ENCODE measurements at places on chromosomes 2 and 18.
A peak's percentile ranks its signal among the peaks of the same experiment; 100 is the strongest.

GRCh38 chr2:239383759-239384156, 17.1 kb downstream of the HDAC4 start:
- H3K27me3 ChIP-seq = no peaks in the 10 kb centered on the region
- peak; percentile 20 for DNase-seq
- H3K4me3 ChIP-seq = no peak overlapping the region
- no peak overlapping the region for H3K27ac ChIP-seq
- peaks cover 10% of the 10 kb centered on the region for H3K36me3 ChIP-seq

DNA sequence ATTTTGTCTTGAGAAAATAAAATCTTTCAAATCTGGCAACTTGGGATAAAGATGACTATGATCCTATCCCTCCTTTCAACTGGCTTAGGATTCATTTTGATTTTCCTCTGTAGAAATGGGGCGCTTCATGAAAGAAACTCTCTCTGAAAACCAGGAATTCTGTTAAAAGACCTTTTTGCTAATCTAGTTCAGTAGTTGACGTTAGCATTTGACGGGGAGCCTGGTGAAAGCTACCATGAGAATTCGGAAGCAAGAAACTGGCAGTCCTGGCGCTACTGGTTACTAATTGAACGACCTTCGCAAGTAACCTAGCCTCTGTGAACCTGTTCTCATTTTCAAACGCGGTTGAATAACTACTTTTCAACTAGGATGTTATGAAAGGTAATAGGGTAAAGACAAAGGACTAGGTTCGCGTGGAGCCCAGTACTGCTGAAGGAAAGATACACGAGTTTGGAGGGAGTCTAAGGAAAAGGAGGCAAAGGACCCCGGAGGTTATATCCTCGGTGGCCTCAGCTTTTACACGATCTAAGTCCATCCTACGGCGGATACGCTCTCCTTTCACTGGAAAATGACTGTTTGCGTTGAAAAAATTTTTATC, 604 bp upstream of the STK11IP start:
- H3K36me3 ChIP-seq = peaks cover 14% of the 10 kb centered on the region
- H3K4me1 ChIP-seq = peaks cover 9% of the 10 kb centered on the region
- no peaks in the 10 kb centered on the region for H3K27me3 ChIP-seq
- H3K27ac ChIP-seq = peak overlapping the region; percentile 89

GRCh38 chr2:127664065-127664894, 11.1 kb downstream of the LIMS2 start:
- peaks cover 10% of the 10 kb centered on the region for H3K27me3 ChIP-seq
- peak overlapping the region; percentile 83 for H3K27ac ChIP-seq
- H3K36me3 ChIP-seq = peaks cover 6% of the 10 kb centered on the region
- H3K4me1 ChIP-seq = peaks cover 52% of the 10 kb centered on the region

DNA sequence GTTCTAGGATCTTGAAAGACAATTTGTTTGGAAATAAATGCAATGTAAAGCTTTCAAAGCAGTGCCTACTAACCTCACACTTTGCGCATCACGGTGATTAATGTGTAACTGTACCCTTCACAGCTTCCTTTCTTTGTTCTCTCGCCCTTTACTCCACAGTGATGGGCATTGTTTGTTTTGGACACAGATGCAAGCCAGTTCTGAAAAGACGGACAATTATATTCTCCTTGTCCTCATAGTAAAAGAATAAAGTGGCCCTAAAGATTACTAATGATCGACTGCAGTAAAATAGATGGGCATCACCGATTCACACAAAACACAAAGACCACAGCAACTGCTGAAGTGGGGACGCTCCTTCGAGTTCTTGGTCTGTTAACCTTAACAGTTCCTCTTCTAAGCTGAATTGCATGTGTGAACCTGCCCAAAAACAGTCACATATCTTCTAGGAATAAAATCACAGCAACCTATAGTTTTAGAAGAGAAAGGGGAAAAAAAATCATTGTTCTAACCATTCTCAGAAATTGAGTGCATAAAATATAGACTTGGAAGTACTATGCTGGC, 7.7 kb downstream of the L3MBTL4 start:
- no peak overlapping the region for H3K4me3 ChIP-seq
- peaks cover 13% of the 10 kb centered on the region for H3K4me1 ChIP-seq
- H3K36me3 ChIP-seq = no peaks in the 10 kb centered on the region
- no peaks in the 10 kb centered on the region for H3K27me3 ChIP-seq
- H3K27ac ChIP-seq = no peak overlapping the region
- no peak for DNase-seq

DNA sequence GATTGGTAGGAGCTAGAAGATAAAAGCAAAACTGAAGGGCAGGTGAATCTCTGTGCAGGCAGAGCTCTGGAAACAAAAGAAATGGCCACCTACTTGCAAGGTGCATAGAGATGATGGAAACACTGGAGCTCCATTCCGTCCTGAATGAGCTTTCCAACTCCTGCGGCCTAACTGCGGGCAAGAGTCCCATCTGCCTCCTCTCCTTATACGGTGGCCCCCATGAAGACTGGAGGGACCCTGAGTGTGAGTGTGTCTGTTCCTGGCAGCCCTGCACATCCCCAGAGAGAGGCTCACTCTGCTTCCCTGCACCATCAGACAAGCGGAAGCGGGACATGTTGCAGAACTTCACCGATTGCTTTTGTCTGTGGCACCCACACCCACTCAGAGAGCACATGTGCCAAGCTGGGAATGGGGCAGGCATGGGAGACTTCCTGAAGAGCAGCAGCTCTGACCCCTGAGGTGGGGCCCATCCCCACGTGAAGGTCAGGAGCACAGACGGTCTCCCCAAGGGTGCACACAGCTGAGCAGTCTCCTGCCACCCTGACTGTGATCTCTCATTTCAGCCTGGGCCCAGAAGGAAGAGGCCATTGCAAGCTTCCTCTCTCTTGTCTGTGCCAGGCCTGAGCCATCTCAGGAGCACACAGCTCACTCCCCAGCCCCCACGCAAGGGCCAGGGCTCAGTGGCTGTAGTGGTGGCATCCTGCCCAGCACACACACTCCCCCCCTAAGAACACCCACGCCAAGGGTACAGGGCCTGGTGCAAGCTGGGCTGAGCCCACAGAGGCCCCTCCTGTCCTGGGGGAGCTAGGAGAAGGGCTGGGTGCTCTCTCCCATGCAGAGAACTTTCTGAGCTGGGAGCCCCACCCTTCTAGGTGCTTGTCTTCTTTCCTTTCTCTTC, 75.3 kb downstream of the STPG4 start:
- peaks cover 71% of the 10 kb centered on the region for H3K4me1 ChIP-seq
- H3K27me3 ChIP-seq = no peaks in the 10 kb centered on the region
- peak overlapping the region; percentile 60 for H3K27ac ChIP-seq
- DNase-seq = peak; percentile 74
- H3K4me3 ChIP-seq = no peak overlapping the region

GRCh38 chr2:240570531-240571313, 2.4 kb downstream of the RNPEPL1 start:
- no peak overlapping the region for H3K4me3 ChIP-seq
- H3K36me3 ChIP-seq = peaks cover 38% of the 10 kb centered on the region
- peak; percentile 40 for DNase-seq
- peaks cover 37% of the 10 kb centered on the region for H3K4me1 ChIP-seq
- H3K27me3 ChIP-seq = no peaks in the 10 kb centered on the region

GRCh38 chr2:231930593-231931281, 4.5 kb upstream of the NPPC start:
- H3K27ac ChIP-seq = no peak overlapping the region
- peaks cover 41% of the 10 kb centered on the region for H3K27me3 ChIP-seq
- H3K4me3 ChIP-seq = no peak overlapping the region
- no peaks in the 10 kb centered on the region for H3K36me3 ChIP-seq
- DNase-seq = no peak
- H3K4me1 ChIP-seq = peaks cover 15% of the 10 kb centered on the region

DNA sequence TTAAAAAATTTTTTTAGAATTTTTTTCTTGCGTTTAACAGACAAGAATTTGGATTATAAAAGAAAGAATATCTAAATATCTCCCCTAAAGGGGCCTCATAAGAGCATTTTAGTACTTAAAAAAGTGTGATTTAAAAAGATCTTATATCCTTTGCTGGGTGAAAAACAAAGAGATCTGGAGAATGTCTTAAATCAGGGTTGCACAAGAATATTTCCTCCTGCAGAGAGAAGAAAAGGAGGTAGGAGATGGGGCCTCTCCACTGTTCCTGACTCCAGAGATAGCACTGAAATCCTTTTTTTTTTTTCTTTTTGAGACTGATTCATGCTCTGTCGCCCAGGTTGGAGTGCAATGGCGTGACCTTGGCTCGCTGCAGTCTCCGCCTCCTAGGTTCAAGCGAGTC, 68.5 kb upstream of the OSR1 start:
- H3K27ac ChIP-seq = no peak overlapping the region
- no peaks in the 10 kb centered on the region for H3K36me3 ChIP-seq
- H3K4me3 ChIP-seq = no peak overlapping the region
- H3K4me1 ChIP-seq = no peaks in the 10 kb centered on the region
- no peaks in the 10 kb centered on the region for H3K27me3 ChIP-seq

DNA sequence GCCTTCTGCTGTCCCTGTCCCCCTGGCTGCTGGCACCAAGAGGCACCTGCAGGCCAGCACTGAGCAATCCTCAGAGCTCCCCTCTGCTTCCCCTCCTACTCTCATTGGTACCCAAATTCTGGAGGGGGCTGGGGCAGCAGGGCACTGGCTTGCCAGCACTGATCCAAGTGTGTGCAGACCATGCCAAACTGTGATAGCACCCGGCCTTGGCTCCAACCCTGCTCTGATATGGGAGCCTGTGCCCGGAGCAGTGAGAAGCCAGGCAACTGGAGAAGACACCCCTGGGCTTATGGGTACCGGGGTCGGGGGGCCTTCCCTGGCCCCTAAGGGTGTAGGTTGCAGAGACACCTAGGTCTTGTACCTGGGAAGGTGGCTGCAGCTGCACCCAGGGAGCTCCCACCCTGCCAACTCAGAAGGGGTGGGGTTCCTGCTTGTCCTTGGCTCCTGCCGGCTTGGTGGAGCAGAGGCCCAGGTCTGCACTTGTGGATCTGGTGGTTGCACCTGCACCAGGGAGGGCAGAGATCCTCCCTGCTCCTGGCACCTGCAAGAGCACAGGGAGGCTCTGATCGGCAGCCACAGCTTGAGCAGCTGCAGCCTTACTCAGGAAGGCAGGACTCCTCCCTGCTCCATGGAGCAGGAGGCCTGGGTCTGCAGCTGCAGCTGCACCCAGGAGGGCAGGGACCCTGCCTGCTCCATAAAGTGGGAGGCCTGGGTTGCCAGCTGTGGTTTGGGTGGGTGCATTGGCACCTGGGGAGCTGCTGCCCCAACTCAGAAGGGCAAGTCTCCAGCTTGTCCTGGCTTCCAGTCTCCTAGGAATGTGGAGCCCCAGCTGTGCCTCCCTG, 96.3 kb downstream of the BCL2L11 start:
- H3K4me3 ChIP-seq = no peak overlapping the region
- DNase-seq = no peak
- no peaks in the 10 kb centered on the region for H3K36me3 ChIP-seq
- H3K27ac ChIP-seq = no peak overlapping the region
